Omental fat pad (tissue), 4 donors: ENCODE measurements at places on chromosomes 2 and 18. TPM values are rescaled to one million over a fixed set of nuclear protein-coding genes. Genes with fewer than 3 reads are reported as not detected.
A peak's percentile ranks its signal among the peaks of the same experiment; 100 is the strongest.

- DNase-seq = no peak
Measured at GRCh38 chr2:120745420-120746111, 9.9 kb downstream of the GLI2 start.

Gene MALL
- 38.5 TPM for total RNA-seq

- DNase-seq = no peak
Measured at GRCh38 chr18:49723648-49724180, 89.6 kb downstream of the ACAA2 start.

GRCh38 chr2:4937550-4937949 lies 754.6 kb upstream of the SOX11 start:
- no peak for DNase-seq

DNA sequence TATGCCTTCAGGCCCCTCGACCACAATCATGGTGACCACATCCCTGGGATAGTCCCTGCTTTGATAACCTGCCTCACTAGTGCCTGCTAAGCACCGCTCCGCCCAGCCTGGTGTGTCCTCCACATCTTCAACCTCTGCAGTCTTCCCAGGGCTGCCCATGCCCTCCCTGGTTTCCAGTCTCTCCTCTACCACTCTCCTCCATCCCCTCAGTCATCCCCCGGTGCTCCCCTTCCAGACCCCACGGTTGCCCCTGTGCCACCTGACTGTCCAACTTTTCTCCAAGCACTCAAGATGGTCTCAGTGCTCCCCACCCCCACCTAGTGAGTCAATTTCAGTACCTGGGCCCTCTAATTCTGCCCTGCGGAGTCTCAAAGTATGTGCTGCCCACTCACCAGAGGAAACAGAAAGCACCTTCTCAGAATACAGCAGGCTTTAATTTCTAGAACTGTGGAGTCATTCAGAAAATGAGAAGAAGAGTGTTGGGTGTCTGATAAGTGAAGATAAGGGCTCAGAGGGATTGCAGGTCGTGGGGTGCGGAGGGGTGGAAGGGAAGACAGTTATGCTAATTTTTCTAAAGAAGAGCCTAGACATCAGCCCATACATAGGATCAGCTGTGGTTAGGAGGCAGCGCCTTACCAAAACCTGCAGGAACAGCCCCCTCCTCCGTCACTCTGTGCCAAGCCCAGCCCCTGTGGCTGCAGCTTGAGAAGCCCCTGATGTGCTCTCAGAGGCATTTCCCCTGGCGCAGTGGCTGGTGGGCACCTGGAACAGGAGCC lies 53.6 kb upstream of the CAB39 start:
- DNase-seq = no peak

Gene SULT1C4
- total RNA-seq = 3.5 TPM

GRCh38 chr2:126776692-126777619 lies 121.0 kb downstream of the GYPC start:
- DNase-seq = peak; percentile 58

Gene TGIF1
- 78.3 TPM for total RNA-seq

GRCh38 chr2:227191367-227191766 lies 26.9 kb downstream of the COL4A3 start:
- DNase-seq = no peak

GRCh38 chr2:240506406-240507059 lies 51.3 kb downstream of the ANKMY1 start:
- DNase-seq = no peak

- no peak for DNase-seq
Measured at GRCh38 chr2:37377187-37377532, 32.7 kb downstream of the QPCT start.

Gene CHST9
- not detected for total RNA-seq

GRCh38 chr2:29632018-29632417 lies 289.4 kb downstream of the ALK start:
- DNase-seq = no peak

DNA sequence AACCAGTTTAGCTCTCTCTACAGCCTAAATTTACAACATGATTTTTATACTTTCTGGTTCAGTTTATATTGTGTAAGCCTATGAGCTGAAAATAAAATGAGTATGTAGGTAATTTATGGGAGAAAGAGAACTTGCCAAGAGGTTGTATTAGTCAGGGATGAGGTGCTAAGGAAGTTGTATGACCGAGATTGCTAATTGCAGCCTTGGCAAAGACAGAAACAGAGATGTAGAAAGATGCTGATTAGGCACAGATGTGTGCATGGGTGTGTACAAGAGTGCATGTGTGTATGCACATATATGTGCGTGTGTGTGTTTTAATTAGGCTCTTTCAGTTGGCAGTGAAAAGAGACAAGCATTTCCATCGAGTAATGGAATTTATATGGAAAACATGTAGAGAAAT lies 213.9 kb downstream of the FBXO15 start:
- no peak for DNase-seq

Gene MAP2
- 18.9 TPM for total RNA-seq

Gene ZNF2
- total RNA-seq = 2.1 TPM

Gene PARD3B
- total RNA-seq = 29.2 TPM

- no peak for DNase-seq
Measured at GRCh38 chr18:9828506-9829396, 57.0 kb upstream of the TXNDC2 start.

Gene GREB1
- 2.9 TPM for total RNA-seq

- DNase-seq = no peak
Measured at GRCh38 chr2:9078405-9078804, 74.9 kb upstream of the MBOAT2 start.

Gene ASXL3
- total RNA-seq = 0.36 TPM

DNA sequence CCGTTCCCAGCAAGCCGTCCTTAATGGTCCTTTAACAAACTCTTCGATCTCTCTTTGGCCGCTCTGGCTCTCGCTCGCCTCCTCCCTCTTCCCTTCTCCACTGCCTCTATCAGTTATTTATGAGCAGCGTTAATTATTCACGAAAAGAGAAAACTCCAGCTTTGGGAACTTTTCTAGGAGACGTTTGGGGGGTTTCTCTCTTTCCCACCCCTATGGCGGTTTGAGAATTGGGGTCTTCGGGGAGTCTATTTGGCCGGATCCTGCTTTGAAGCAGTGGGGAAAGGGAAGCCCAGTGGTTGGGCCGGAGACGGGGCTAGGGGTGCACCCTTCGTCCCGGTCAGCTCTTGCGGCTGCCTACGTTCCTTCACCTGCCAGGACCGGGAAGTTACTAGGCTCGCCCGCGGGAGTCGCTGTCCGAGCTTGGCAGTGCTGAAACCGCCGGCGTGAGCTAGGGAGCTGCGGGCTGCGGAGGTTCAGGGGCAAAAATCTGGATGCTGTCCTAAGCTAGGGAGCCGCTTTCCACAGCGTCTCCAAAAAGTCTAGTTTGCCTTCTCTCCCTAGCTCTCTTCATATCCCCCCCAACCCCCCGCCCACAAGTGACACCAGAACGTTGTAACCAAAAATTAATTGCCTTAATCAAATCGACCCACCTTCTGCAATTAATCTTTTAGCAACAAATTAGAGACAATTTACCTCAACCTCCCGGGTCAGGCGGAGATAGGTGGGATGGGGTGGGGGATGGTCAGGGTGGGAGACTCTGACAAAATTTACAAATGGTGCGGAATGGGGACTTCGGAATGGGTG lies 8.9 kb upstream of the SKOR2 start:
- no peak for DNase-seq

DNA sequence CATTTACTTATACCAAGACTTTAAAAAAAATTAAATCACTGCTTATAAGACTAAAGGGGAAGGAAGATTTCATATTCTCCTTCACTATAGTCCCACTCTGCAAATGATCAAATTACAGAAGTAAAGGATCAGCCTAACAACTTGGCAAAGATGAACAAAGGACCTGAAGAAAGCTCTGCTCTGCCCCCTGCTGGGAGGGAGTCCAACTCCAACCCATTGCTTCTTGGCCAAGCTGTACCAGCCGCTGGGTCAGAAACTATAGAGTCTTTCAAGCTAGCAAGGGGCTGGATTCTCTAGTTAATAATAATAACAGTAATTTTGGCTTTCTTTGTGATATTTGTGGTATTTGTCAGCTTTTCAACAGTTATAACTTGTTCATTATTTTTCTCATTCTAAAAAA lies 927.0 kb upstream of the CRIM1 start:
- no peak for DNase-seq

DNA sequence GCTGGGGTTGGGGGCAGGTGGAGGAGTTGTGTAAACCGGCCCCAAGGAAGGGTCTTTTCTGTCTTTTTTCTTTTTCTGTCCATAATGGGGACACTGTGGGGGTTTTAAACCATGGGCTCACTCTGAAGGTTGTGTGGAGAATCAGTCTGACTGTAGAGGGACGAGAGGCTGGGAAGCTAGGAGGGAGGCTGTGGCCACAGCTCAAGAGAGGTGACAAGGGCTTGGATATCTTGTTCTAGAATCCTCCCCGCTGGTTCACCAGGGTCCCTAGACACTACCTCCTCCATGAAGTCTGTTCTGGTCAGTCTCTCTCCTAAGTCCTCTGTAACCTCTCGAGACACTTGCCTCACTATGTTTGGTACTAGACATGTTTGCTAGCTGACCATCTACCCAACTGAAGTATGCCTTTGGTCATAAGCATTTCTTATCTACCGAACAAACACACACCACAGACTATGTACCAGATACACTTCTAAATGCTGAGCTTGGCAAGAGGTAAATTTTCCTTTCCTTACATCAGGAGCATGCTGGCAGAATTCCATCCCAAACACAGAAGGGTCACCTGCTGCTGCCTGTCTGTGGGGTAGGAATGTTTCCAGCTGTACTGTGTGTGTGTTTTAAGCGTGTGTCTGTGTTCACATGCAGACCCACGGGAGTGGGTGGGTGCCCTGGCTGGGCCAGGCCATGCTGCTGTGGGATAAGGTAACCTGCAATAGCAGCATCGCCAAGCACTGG lies 69.6 kb upstream of the MGAT4A start:
- DNase-seq = no peak

Gene DNER
- total RNA-seq = 3.1 TPM

Gene DLX1
- not detected for total RNA-seq

Gene ADD2
- total RNA-seq = 4.8 TPM

DNA sequence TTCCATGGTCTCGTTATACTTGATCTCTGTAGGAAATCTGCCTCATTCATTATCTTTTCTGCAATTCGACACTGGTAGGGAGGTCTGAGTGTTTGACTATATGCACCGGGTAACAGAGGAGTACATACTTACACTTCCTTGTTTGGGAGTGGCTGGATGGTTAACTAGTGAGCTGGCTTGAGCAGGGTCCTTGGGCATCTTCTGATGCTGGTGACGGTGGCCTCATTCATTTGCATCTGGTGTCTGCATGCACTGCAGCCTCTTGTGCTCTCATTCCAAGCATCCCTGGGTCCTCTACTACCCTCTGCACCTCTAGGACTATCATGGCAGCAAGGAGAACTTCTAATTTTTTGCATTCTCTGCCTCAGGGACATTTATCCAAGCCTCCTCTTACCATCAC lies 100.0 kb upstream of the TCF4 start:
- no peak for DNase-seq

Gene CXCR4
- 38.0 TPM for total RNA-seq

DNA sequence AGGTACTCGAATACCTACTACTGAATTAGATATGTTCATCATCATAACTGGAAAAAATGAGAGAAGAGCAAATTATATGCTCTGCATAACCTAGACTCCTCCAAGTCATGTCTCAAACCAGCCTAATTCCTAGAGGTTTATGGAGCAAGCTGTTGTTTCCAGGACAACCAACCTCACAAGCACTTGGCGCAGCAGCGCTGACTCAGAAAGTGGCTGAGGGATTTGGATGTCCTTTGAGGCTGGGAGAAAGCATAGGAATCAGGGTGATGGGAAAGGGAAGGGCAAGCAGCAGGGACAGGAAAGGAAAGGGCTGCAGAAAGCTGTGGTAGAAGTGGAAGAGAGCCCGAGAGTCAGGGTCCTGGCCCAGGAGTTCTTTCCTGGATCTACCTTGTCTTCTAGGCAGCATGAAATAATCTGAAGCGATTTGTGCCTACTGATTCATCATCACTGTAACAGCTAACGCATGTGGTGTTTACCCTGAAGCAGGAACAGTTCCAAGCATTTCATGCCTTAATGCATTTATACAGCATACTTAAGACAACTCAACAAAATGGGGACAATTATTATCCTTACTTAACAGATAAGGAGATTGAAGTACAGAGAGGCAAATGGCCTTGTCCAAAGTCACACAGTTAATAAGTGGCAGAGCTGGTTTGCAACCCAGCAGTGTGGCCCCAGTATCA lies 3.7 kb downstream of the PLEK start:
- DNase-seq = no peak

Gene KCNJ3
- total RNA-seq = not detected

- DNase-seq = no peak
Measured at GRCh38 chr18:75408554-75409506, 18.7 kb downstream of the SMIM21 start.

DNA sequence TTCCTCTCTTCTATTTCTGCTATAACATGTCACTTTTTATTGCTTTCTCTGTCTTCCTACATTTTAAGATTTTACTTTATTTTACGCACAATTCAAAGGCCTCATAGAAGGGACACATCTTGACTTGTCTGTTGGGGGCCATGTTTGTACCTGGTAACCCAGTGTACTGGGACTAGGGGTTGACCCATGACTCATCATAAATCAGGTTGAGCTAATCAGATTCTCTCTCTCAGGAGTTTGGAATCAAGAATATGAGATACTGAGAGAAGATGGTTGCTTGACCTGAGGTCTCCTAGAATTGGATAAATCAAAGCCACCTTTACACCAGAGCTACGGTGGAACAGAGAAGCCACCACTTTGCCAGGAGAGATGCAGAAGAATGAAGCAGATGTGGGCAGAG lies 153.0 kb downstream of the UXS1 start:
- no peak for DNase-seq

DNA sequence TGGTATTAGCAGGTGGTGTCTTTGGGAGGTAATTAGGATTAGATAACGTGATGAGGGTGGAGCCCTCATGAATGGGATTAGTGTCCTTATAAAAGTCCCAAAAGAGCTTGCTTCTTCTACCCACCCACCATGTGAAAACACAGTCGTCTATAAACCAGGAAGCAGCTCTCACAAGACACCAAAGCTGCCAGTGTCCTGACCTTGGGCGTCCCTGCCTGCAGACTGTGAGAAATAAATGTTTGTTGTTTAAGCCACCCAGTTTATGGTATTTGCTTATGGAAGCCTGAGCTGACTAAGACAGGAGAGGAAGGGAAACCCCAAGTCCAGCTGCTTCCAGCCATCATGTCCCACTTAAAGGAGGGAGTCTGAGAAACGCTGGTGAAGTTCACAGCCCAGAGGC lies 13.6 kb downstream of the ADI1 start:
- DNase-seq = no peak

Gene CRYBA2
- not detected for total RNA-seq

Gene LINC00305
- total RNA-seq = not detected
